ENCODE measurements at places on chromosomes 16 and 17. TPM values are rescaled to one million over a fixed set of nuclear protein-coding genes. Genes with fewer than 3 reads are reported as not detected.

- DNase-seq, result no peak
Observed at GRCh38 chr16:57366544-57367040, 5.7 kb upstream of the CX3CL1 start.

DNA sequence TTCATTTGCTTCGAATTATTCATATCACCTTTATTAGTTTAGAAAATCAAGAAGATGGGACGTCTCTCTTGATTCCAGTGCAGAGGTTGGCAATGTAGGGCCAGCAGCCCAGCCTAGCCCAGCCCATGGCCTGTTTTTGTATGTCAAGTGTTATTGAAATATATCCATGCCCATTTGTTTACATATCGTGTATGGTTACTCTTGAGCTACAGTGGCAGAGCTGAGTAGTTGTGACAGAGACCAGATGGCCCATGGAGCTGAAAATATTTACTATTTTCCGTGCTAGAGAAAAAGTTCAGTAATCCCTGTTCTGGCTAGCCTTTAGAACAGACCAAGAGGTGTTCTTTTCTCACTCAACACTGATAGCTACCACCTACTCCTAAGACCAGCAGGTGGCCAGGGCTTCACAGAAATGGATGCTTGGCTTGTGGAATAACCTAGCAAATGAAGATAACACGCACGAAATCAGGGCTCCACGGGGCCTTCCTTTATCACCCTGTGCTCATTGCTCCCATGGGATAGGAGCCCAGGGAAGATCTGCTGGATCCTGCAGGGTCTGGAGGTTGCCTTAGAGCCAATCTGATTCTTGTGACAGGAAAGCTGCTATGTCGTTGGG is 123.2 kb upstream of the ANKFN1 start:
- DNase-seq, result no peak

GRCh38 chr17:3667366-3668278 is 756 bp downstream of the TAX1BP3 start:
- DNase-seq, result peak; percentile 53

- no peak for DNase-seq
Observed at GRCh38 chr16:68781784-68782183, 44.7 kb downstream of the CDH1 start.

GRCh38 chr16:19696328-19696727 is 21.7 kb downstream of the KNOP1 start:
- DNase-seq, result peak; percentile 89

- no peak for DNase-seq
Observed at GRCh38 chr17:18921485-18921884, 30.5 kb upstream of the SLC5A10 start.

- peak; percentile 71 for DNase-seq
Observed at GRCh38 chr17:60601447-60602384, 1.7 kb downstream of the PPM1D start.

- DNase-seq, result no peak
Observed at GRCh38 chr17:76707985-76708807, 2.6 kb downstream of the MXRA7 start.

GRCh38 chr17:76918811-76919210 is 50.6 kb downstream of the MGAT5B start:
- no peak for DNase-seq

GRCh38 chr16:66695471-66695934 is 1.0 kb downstream of the CMTM4 start:
- DNase-seq, result no peak

- DNase-seq, result no peak
Observed at GRCh38 chr16:67760956-67761230, 41.8 kb upstream of the GFOD2 start.

DNA sequence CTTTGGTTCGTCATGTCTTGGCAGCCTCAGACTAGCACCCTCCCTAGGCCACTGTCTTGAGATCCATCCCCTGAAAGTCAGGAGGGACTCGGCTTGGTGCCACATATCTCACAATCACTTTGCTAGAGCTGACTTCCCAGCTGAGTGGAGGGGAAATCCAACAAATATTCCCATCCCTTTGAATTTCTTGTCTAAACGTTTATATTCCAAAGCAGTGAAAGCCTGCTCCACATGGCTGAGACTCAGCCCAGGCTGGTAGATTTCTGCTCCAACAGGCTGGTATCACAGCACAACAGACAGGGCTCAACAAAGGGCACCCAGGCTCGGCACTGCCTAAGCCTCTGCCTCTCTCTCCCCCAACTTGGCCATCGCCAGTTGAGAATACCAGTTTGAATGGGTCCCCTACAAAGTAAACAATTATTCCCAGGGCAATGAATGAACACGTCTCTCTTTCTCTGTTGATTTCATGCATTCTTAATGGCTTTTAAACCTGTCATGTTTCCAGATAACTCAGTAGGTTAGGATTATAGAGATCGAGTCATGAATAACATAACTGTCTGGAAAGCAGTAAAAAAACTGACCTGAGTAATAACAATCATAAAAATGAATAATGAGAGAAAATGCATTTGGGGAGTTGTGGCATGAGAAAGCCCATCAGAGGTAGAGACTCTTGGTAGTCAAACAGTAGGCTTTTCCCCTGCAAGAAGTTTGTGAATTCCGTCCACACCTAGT is 1.0 kb downstream of the KRT13 start:
- DNase-seq, result no peak

- DNase-seq, result no peak
Observed at GRCh38 chr16:56286809-56287208, 95.5 kb downstream of the GNAO1 start.

- no peak for DNase-seq
Observed at GRCh38 chr16:16121185-16121727, 102.0 kb downstream of the ABCC6 start.

- no peak for DNase-seq
Observed at GRCh38 chr16:495127-495748, 32.3 kb upstream of the CAPN15 start.

- DNase-seq, result no peak
Observed at GRCh38 chr16:46970089-46970488, 3.4 kb downstream of the DNAJA2 start.

DNA sequence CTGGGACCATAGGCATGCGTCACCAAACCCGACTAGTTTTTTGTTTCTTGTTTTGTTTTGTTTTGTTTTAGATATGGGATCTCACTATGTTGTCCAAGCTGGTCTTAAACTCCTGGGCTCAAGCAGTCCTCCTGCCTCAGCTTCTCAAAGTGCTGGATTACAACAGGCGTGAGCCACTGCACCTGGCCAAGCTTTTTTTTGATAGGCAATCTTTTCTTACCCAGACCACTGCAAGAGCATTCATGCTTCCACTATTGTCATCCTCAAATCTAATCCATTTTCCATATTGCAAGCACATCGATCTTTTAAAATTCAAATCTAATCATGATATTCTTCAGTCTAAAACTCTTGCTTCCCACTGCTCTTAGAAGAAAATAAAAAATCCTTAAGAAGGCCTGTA is 10.3 kb upstream of the NACA2 start:
- no peak for DNase-seq

DNA sequence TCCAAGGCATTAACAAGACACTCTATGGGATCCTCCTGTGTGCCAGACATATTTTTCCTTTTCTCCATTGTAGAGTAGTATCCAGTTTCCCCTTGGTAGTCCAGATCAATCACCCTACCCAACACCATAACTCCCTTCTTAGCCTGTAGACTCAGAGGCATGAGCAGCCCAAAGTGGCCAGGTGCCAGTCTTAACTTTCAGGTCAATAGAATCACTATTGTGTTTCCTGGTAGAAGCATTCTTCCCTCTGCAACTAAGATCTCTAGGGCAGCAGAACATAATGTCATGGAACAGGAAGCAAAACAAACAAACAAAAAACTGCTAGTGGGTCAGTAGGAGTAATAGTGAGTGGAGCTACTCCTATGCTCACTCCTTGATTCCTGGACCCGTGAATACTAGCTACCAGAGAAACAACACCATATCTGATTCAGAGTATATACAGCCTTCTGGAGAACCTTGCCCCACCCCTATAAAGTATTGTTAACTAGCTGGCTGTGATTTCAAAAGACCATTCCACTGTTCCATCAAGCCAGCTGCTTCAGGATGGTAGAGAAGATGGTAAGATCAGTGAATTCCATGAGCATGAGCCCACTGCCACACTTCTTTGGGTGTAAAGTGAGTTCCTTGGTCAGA is 11.2 kb upstream of the CLEC19A start:
- DNase-seq, result no peak

DNA sequence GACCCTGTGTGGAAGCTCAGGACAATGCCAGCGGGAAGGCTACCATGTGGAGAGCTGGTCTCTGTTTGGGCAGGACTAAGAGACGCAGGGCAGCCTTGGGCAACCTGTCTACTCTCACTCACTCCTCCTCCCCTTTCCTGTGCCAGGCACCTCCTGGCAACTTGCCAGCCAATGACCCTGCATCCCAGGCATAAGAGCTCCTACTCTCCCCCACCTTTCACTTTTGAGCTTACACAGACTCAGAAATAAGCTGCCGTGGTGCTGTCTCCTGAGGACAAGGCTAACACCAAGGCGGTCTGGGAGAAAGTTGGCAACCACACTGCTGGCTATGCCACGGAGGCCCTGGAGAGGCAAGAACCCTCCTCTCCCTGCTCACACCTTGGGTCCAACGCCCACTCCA is 2.6 kb downstream of the HBM start:
- DNase-seq, result no peak

GRCh38 chr16:6362321-6362720 is 970.3 kb upstream of the RBFOX1 start:
- no peak for DNase-seq

DNA sequence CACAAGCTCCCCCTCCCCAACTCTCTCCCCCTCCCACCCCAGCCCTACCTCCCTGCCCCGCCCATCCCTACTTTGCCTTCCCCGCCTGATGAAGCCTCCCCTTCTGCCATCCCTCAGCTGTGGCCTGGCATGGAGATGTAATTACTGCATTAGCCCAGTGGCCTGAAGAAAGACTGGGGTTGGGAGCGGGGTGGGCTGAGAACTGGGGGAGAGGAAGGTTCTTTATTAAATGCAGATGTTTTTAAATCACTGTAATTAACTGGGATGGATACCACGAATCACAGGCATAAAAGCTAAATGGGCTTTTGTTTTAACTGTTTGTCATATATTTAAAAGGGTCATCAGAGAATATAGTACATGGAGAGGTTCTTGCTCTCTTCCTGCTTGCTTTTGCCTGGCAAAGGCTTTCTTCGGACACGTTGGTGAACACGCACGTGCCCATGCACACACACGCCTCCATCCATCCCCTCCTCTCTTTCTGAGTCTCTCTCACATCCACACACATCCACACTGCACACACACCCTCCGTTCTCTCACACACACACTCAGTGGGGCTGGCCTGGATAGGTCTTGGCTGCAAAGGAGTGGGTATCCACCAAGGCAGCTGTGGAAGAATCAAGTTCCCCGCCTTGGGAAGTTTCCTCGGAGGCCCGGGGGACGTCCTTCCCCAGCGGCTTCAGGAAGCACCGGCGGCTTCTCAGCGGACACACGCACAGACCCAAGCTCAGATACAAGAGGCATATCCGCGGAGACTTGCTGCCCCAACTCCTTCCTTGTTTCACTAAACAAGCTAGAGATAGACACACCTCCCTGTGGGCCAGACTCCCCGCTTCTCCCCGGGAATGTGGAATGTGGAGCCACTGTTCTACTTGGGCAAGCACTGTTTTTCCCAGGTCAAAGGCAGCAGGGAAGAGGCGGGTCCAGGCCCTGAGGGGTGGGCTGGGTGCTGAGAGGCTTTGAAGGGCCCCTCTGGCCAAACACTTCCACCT is 27.4 kb upstream of the TNRC6C start:
- DNase-seq, result no peak

DNA sequence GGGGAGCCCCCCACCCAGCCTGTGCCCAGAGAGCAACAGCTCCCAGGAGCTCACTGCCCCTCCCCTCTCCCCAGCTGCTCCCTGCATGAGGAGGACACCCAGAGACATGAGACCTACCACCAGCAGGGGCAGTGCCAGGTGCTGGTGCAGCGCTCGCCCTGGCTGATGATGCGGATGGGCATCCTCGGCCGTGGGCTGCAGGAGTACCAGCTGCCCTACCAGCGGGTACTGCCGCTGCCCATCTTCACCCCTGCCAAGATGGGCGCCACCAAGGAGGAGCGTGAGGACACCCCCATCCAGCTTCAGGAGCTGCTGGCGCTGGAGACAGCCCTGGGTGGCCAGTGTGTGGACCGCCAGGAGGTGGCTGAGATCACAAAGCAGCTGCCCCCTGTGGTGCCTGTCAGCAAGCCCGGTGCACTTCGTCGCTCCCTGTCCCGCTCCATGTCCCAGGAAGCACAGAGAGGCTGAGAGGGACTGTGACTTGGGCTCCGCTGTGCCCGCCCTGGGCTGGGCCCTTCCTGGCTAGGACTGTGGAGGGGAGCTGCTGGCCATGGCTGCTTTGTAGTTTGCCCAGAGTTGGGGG is 584 bp downstream of the TCAP start:
- DNase-seq, result no peak

GRCh38 chr17:40361063-40361924 is 3.2 kb downstream of the GJD3 start:
- DNase-seq, result no peak

GRCh38 chr17:79836972-79837887 is 2.0 kb downstream of the CBX4 start:
- DNase-seq, result no peak

DNA sequence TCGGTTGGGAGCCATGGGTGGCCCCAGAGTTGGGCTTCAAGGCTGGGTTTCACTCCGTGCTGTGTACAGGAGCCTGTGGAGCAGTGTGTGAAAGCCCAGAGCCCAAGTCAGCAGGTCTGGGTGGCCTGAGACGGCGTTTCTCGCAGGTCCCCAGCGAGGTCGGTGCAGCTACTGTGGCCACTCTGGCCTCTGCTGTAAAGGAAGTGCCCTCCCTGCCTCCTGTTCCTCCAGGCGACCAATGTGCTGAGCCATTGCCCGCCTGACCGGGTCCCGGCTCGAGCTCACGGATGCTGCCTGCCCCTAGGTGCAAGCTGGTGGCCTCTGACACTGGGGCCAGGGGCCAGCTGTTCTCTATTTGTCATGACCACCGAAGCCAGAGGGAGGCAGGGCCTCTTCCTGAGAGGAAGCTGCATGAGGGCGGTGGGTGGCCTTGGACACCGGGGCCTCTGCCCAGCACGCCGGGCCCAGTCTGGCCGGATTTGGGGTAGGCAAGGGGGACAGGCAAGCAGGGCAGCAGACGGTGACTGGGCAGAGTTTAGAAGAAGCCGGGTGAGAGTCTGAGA is 170.9 kb downstream of the IRF8 start:
- no peak for DNase-seq

Gene MARVELD3
- total RNA-seq, result not detected

Gene TPSD1
- total RNA-seq, result 14.0 TPM

Gene CPPED1
- 13.8 TPM for total RNA-seq

Gene ZNF174
- total RNA-seq, result 16.7 TPM

Gene USP7
- total RNA-seq, result 83.4 TPM

Gene AGRP
- not detected for total RNA-seq

Gene FOXC2
- 18.2 TPM for total RNA-seq

Gene MYH8
- not detected for total RNA-seq

Gene KAT8
- total RNA-seq, result 95.1 TPM

Gene CORO6
- 101 TPM for total RNA-seq

Gene CDH8
- total RNA-seq, result not detected

Gene CCL7
- not detected for total RNA-seq

Gene RAP1GAP2
- total RNA-seq, result 9.0 TPM

Gene ADAP2
- total RNA-seq, result 64.2 TPM

Gene ALOX12B
- total RNA-seq, result not detected

Gene MYH13
- not detected for total RNA-seq

Gene PTGES3L
- not detected for total RNA-seq

Gene IRX5
- total RNA-seq, result not detected

Gene CCDC78
- 5.0 TPM for total RNA-seq

Gene AANAT
- total RNA-seq, result not detected
